Cerebellar nuclear complex (tissue), 1 donor: ENCODE measurements at places on chromosomes 5 and 9.
A peak's percentile ranks its signal among the peaks of the same experiment; 100 is the strongest.

DNA sequence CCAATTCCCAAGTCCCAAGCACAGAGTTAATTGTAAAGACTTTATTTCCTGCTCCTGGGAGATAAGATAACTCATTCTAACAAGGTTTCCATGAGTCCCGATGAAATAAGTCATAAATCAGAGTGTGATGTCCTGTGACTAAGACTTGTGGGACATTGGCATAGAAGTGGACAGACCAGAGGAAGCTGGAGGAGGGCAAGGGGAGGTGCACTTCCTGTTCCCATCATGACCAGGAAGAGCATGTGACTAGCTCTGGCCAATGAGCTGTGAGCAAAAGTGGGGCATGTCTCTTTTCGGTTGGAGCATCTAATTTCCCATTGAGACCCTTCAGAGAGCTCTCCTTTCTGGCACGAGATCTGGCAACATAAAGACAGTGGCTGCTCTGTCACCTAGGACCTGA lies 100.4 kb downstream of the ZNF354C start:
- DNase-seq, result no peak

DNA sequence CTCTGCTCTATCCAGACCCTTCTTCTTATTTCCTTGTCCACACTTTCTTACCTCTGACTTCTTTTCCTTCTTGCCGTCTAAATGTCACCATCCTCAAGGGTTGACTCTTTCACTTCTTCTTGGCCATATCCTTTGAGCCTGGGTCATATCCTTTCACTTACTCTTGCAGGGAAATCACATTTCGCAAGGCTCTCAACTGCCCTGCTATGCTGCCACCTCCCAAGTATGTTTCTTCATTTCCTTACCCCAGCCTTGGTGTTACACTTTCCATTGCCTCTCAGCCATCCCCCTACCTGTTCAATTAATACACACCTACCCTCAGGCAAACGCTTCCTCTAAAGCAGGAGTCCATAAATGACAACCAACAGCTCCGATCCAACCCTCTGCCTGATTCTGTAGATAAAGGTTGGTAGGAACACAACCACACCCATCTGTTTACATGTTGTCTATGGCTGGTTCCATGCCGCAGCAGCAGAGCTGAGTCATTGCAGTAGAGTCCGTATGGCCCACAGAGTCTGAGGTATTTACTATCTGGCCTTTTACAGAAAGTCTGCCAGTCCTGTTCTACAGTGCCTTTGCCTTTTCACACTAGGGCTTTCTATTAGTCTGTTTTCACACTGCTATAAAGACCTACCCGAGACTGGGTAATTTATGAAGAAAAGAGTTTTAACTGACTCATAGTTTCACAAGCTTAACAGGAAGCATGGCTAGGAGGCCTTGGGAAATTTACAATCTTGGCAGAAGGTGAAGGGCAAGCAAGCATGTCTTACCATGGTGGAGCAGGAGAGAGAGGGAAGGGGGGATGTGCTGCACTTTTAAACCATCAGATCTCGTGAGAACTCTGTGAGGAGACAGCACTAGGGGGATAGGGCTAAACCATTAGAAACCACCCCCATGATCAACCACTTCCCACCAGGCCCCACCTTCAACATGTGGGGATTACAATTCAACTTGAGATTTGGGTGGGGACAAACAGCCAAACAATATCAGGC lies 97.9 kb downstream of the SV2C start:
- no peak for DNase-seq

DNA sequence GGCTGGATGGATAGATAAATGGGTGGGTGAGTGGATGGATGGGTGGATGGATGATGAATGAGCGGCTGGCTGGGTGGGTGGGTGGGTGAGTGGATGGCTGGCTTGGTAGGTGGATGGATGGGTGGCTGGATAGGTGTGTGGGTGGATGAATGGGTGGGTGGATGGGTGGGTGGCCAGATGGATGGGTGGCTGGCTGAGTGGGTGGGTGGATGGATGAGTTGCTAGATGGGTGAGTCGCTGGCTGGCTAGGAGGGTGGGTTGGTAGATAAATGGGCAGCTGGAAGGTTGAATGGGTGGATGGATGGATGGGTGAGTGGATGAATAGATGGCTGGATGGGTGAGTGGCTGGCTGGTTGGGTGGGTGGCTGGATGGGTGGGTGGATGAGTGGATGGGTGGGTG lies 27.9 kb upstream of the CEP72 start:
- DNase-seq, result no peak

GRCh38 chr5:174736777-174737176 lies 12.4 kb downstream of the MSX2 start:
- no peak for DNase-seq

GRCh38 chr5:161286066-161286655 lies 260.4 kb downstream of the GABRB2 start:
- peak; percentile 74 for DNase-seq
